Trophoblast cell (in vitro differentiated cells and primary cell): ENCODE measurements at places on chromosomes 2 and 18.

- no peaks in the 10 kb centered on the region for H3K36me3 ChIP-seq
- H3K27me3 ChIP-seq, result no peaks in the 10 kb centered on the region
- no peak overlapping the region for H3K27ac ChIP-seq
These were observed 77.2 kb downstream of the MDH1 start for GRCh38 chr2:63665846-63666475.

DNA sequence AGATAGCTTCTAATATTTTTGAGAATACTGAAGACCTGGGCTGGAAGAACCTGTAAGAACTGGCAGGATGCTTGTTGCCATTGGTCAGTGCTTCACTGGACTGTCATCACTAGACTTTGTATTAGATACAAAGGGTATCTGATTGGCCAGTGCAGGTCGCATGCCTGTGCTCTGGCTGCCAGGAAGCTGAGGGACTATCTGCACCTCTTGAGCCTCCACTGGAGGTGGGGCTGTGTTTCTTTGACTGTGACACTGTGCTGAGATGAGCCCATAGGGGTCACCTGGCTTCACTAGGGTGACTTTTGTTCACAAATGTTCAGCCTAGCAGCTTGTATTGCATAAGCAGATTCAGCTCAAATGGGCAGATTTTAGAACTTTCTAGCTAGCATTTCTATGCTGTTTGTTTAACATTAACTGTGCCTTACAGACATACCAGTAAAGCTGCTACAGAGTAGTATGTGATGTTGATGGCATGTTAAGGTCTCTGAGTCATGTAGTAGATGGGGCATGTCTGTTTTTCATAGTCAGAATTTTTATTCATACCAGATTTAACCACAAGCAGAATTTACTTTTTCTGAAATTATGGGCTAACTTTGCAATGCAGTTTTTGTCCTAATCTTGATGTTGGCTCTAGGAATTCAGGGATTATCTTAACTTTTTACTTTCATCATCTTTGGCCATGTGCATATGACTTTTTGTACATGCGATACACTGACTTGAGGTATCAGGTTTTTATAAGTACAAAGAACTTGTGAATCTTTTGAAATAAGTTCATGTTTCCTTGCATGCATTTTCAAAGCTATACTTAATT, 56.1 kb downstream of the RHBDD1 start:
- H3K4me3 ChIP-seq, result no peak overlapping the region
- no peak overlapping the region for H3K27ac ChIP-seq
- peaks cover 5% of the 10 kb centered on the region for H3K4me1 ChIP-seq
- no peak for DNase-seq

- H3K36me3 ChIP-seq, result no peaks in the 10 kb centered on the region
- DNase-seq, result no peak
- no peaks in the 10 kb centered on the region for H3K27me3 ChIP-seq
These were observed 66.8 kb upstream of the MC2R start for GRCh38 chr18:13982126-13982525.

DNA sequence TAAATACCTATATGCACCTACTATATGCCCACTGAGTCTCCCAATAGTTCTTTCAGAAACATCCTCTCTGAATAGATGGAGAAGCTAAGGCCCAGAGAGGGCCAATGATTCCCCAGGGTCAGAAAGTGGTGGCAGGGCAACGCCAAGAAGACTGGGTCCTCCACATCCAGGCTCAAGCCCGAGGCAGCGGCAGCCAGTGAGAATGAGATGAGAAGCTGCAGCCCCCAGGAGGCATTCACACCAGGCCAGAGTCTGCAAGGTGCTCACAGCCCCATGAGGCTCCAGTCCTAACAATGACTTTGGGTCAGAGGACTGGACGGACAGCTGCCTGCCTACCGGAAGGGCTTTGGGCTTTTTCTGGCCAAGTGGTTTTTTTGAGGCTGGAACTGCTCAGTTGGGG, 3.5 kb downstream of the TEX261 start:
- H3K4me1 ChIP-seq, result peaks cover 6% of the 10 kb centered on the region
- no peak overlapping the region for H3K4me3 ChIP-seq
- H3K27me3 ChIP-seq, result no peaks in the 10 kb centered on the region
- no peak overlapping the region for H3K27ac ChIP-seq

DNA sequence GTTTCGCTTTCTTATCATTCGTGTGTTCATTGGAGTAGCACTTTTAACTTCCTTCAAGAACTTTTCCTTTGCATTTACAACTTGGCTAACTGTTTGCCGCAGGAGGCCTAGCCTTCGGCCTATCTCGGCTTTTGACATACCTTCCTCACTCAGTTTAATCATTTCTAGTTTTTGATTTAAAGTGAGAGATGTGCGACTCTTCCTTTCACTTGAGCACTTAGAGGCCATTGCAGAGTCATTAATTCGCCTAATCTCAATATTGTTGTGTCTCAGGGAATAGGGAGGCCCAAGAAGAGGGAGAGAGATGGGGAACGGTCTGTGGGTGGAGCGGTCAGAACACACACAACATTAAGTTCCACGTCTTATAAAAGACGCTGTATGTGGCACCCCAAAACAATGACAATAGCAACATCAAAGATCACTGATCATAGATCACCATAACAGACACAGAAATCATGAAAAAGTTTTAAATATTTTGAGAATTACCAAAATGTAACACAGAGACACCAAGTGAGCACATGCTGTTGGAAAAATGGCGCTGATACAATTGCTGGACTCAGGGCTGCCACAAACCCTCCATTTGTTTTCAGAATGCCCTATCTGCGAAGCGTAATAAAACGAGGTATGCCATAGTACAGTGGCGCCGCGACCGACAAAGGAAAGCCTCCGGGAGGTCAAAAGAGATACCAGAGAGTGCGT, 553 bp downstream of the TIGD1 start:
- H3K36me3 ChIP-seq, result peaks cover 3% of the 10 kb centered on the region
- peaks cover 4% of the 10 kb centered on the region for H3K4me1 ChIP-seq
- no peak for DNase-seq
- H3K4me3 ChIP-seq, result peak overlapping the region; percentile 88
- no peaks in the 10 kb centered on the region for H3K27me3 ChIP-seq
- H3K27ac ChIP-seq, result peak overlapping the region; percentile 97
